ENCODE measurements at places on chromosomes 16 and 17.
A peak's percentile ranks its signal among the peaks of the same experiment; 100 is the strongest.

- no peak for DNase-seq
Measured at GRCh38 chr16:11946433-11946832, 4.6 kb upstream of the NPIPB2 start.

DNA sequence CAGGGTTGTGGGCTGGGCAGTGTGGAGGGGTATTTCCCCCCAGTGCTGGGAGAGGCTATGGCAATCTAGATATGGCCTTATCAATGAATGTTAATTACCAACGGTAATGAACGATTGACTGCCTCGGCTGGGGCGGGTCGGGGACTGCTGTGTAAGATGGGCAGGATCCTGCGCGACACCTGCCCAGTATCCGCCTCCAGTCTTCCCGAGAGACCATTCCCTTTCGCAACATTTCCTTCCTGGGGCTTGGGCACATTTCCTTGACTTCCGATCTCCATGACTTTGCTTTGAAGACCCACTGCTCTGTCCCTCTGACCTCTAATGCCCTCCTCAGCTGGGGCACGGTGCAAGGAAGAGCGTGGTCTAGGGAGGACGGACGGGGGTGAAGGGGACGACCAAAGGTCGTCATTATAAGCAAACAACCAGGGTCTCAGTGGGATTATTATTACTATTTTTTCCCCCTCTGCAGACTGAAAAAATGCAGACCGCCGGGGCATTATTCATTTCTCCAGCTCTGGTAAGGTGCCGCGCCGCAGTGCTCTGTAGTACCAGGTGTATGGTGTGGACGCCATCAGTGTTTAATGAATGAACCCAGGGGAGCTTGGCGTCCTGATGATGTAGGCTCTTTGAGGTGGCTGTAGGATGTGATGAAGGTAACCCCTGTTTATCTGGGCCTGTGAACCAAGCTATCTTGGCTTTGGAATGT lies 506 bp downstream of the ATP5MC1 start:
- DNase-seq: no peak

GRCh38 chr17:57876866-57877237 lies 27.0 kb upstream of the MRPS23 start:
- DNase-seq: no peak

GRCh38 chr17:56601591-56601990 lies 8.1 kb downstream of the NOG start:
- no peak for DNase-seq

DNA sequence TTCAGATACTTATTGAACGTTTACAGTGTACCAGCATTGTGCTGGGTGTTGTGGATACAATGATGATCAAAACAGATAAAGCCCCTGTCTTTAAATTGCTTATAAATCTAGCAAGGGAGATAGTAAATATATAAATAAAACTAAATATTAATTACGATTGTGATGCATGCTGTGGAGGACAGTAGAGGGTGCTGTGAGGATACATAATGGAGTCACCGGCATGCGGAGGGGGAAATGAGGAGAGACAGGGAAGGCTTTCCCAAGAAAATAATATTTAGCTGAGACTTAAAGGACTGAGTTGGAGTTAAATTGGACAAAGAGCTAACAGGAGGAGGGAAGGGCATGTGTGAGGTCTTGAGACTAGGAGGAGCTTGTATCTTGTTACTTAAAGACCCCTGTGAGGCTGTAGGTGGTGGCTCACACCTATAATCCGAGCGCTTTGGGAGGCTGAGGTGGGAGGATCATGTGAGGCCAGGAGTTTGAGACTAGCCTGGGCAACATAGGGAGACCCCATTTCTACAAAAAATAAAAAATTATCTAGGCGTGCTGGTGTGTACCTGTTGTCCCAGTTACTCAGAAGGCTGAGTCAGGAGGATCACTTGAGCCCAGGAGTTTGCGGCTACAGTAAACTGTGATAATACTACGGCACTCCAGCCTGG lies 2.4 kb downstream of the DHRS7B start:
- DNase-seq: no peak

DNA sequence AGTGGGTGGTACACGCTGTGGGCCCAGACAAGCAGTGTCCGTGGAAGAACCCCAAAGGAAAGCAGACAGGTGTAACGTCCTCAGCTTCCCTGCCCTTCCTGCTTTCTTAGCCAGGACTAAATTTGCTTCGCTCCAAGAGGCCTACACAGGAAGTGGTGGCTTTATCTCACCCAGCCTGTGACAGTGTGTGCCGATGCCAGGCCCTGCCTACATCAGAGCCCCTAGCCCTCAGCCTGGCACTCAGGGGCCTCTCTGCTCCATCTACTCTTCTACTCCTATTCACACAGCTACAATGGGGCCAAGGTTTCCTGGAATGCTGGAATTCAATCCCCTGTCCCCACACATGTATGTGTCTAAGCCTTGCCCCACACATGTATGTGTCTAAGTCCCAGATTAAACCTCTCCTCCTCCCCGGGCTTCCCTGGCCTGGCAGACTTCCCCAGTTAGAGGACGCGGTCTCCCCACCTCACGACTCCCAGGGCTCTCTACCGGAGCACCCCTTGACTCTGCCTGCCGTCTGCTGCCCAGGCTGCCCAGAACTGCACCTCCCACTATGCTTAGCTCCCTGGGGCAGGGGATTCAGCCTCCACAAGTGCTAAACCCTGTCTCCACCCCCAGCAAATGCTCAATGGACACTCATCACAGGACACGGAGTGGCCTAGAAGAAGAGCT lies 8.2 kb downstream of the PGAP3 start:
- DNase-seq: no peak

DNA sequence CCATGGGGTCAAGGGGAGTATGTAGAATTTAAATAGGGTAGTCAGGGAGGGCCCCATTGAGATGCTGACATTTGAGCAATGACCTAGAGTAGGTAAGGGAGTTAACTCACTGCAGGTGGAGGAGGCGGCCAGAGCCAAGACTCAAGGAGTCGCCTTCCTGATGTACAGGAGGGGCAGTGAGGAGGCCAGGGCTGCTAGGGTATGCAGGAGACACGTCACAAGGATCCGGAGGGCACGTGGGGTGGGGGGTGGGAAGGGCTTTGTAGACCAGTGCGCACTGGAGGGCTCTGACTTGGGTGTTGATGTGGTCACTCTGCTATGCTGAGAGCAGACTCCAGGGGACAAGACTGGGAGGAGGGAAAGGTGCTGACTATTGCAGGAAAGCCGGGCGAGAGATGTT lies 37.5 kb downstream of the SPECC1 start:
- DNase-seq: peak; percentile 27

DNA sequence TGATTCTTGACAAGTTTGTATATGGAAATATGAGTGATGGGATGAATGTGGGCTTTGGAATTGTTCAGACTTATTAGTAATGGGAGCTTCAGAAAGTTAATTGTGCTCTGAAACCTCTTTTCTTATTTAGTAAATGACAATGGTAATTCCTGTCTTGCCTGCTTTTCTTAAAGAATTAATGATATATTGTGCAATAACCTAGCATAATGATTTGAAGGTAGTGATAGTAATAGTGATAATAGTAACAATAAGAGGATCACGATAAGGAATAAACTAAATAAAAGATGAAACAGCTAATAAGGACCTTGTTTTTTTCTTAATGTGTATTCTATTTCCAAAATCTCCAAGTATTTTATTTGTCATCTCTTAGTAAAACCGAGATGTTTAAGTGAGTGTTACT lies 245.0 kb upstream of the CPHXL start:
- no peak for DNase-seq

- no peak for DNase-seq
Measured at GRCh38 chr16:57578521-57579360, 36.3 kb downstream of the ADGRG5 start.

DNA sequence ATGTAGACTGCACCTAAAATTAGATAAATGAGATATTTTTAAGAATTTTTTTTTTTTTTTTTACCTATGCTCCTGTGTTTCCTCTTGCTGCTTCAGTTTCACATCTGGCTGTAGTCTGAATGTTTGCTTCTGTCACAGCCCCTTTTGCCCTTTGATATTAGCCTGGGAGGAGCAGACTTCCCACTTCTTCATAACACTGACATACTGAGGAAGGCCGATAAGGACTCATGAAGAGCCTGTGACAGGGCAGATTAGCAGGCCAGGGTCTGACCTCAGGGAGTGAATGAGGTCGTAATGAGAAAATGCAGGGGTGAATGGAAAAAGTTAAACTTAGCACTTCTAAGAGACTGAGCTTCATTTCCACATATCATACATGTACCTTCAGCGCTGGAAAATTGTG lies at the start of gene SLFN14:
TSS of gene SLFN14 (minus strand) at position 117 of the 400 bp plus-strand sequence. CDS start 2,757 bp downstream, outside the sequence.
- no peak for DNase-seq

- no peak for DNase-seq
Measured at GRCh38 chr16:15855704-15856003, 1.2 kb downstream of the MYH11 start.

DNA sequence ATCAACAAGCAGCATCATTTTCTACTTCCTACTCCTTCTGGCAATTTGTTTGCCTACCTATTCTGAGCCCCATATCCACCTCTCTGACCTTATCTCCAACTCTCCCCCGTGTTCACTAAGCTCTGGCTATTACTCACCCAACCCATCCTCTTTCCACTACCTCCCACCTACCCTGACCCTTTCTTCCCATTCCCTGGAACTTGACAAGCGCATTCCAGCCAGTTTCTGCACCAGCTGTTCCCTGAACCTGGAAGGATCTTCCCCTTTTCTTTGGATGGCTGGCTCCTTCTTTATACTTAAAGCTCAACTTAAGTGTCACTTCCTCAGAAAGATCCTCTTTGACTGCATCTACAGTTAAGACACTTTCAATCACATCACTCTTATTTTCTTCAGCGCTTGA lies 2.2 kb downstream of the DCUN1D3 start:
- no peak for DNase-seq

DNA sequence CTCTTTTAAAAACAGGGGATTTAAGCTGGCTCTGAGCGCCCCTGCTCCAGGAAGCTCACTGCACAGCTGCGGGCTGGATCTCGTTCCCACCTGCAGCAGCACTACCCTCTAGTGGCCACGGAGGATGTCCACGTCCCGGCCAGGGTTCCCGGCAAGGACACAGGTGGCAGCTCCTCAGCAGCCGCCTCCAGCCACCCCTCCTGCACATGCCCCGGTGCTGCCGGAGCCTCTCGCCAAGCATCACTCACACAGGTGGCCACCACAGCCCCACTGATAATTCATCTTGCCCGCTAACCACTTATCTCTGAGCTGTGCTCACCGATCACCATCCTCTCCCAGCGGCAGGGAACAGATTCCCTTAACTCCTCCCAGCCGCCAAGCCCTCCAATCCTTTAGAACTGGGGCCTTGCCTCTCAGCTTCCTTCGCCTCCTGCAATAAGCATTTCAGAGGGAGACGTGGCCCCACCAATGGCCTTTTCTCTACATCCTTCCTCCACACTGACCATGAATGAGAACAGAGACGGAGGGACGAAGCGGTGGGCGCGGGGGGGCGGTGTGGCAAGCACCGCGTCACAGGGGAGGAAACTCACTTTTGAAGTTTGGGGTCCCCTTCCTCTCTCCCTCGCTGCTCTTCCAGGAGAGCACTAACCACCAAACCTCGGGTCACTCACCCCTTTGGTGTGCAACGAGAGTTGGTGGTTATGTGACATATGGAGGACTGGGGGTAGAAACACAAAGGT lies 222.1 kb downstream of the RBFOX3 start:
- DNase-seq: peak; percentile 83

- DNase-seq: no peak
Measured at GRCh38 chr17:78785663-78786057, 3.6 kb upstream of the CYTH1 start.

GRCh38 chr17:142876-143784 lies 5.8 kb downstream of the SCGB1C2 start:
- no peak for DNase-seq
